Uterine smooth muscle cell (primary cell): ENCODE measurements at places on chromosomes 1 and 21. TPM values are rescaled to one million over a fixed set of nuclear protein-coding genes. Genes with fewer than 3 reads are reported as not detected.

The PAQR6 gene
- 0.22 and 0.37 TPM in 2 replicates for total RNA-seq

The SLC30A2 gene
- total RNA-seq = not detected in 2 replicates

The RIPPLY3 gene
- not detected in 2 replicates for total RNA-seq

The RNU1-3 gene
- under 0.01 and 2,224 TPM in 2 replicates for total RNA-seq

The DSCAM gene
- 0.12 and 0.33 TPM in 2 replicates for total RNA-seq

The TDRKH gene
- total RNA-seq = 3.5 and 4.2 TPM in 2 replicates

The SELL gene
- under 0.01 and 0.12 TPM in 2 replicates for total RNA-seq

The E2F2 gene
- total RNA-seq = 0.50 and 2.0 TPM in 2 replicates

The IFNGR2 gene
- total RNA-seq = 37.4 and 44.2 TPM in 2 replicates

The RPL11 gene
- total RNA-seq = 785 and 922 TPM in 2 replicates

The MAP1LC3C gene
- 0.25 and 0.44 TPM in 2 replicates for total RNA-seq

The FAM3B gene
- total RNA-seq = not detected in 2 replicates

The STRIP1 gene
- total RNA-seq = 55.3 and 55.4 TPM in 2 replicates

The DIO1 gene
- total RNA-seq = not detected in 2 replicates

The COL8A2 gene
- total RNA-seq = 5.0 and 12.5 TPM in 2 replicates

The EEIG2 gene
- 20.0 and 27.8 TPM in 2 replicates for total RNA-seq

The ADAM30 gene
- not detected in 2 replicates for total RNA-seq

The RGS4 gene
- total RNA-seq = 265 and 486 TPM in 2 replicates

The GNG4 gene
- 2.7 and 3.0 TPM in 2 replicates for total RNA-seq

The FGR gene
- not detected in 2 replicates for total RNA-seq

The PTPN7 gene
- under 0.01 TPM in 1 of 2 replicates, not detected in the other for total RNA-seq

The CELA2A gene
- not detected in 2 replicates for total RNA-seq

The IL10 gene
- not detected in 2 replicates for total RNA-seq

The RGS8 gene
- under 0.01 TPM in 1 of 2 replicates, not detected in the other for total RNA-seq

The FCRL5 gene
- total RNA-seq = not detected in 2 replicates

The DNASE2B gene
- total RNA-seq = not detected in 2 replicates

The CRYBG2 gene
- 0.12 TPM in 1 of 2 replicates, not detected in the other for total RNA-seq

The CCDC27 gene
- not detected in 2 replicates for total RNA-seq

The FBXO2 gene
- 0.22 and 1.2 TPM in 2 replicates for total RNA-seq

The SDHC gene
- 26.9 and 37.0 TPM in 2 replicates for total RNA-seq

The S100A7A gene
- total RNA-seq = not detected in 2 replicates

The SERPINC1 gene
- 0.12 TPM in 1 of 2 replicates, not detected in the other for total RNA-seq

The HSF2BP gene
- total RNA-seq = 1.00 and 2.4 TPM in 2 replicates

The BMP8B gene
- under 0.01 TPM in 2 replicates for total RNA-seq

The GOLT1A gene
- not detected in 2 replicates for total RNA-seq

The KRTAP19-3 gene
- not detected in 2 replicates for total RNA-seq

The CACNA1S gene
- not detected in 2 replicates for total RNA-seq

The MPL gene
- total RNA-seq = not detected in 2 replicates

The C1orf87 gene
- not detected in 2 replicates for total RNA-seq

The S100A1 gene
- total RNA-seq = not detected in 2 replicates

The LCE2A gene
- 0.25 and 2.2 TPM in 2 replicates for total RNA-seq

The TSSK3 gene
- total RNA-seq = 0.33 and 5.1 TPM in 2 replicates

The KCNJ6 gene
- total RNA-seq = not detected in 2 replicates

The SLC1A7 gene
- 0.12 TPM in 1 of 2 replicates, not detected in the other for total RNA-seq

The LCE6A gene
- total RNA-seq = not detected in 2 replicates

The GSTM5 gene
- total RNA-seq = 1.00 and 1.5 TPM in 2 replicates

The MFSD2A gene
- total RNA-seq = 4.9 and 5.9 TPM in 2 replicates
